ENCODE measurements at places on chromosomes 16 and 17.
A peak's percentile ranks its signal among the peaks of the same experiment; 100 is the strongest.

GRCh38 chr17:17742133-17742621 is 60.9 kb downstream of the RAI1 start:
- DNase-seq = no peak

GRCh38 chr16:72978212-72978611 is 69.7 kb downstream of the ZFHX3 start:
- no peak for DNase-seq

DNA sequence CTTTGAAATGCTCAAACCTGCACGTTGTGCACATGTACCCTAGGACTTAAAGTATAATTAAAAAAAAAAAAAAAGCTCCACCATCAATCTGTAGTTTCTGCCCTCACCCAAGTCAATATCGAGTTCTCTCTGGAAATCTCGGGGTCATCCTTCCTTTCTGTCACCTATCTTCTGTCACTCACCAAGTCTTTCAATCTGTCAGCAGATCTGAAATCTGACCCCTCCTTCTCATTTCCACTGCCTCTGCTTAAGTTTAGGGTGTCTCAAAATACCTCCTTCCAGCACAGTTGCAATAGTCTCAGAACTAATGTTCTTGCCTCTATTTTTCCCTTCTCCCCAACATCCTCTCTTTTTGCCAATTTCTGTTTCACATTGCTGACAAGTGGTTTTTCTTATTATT is 32.3 kb downstream of the FTO start:
- DNase-seq = no peak

DNA sequence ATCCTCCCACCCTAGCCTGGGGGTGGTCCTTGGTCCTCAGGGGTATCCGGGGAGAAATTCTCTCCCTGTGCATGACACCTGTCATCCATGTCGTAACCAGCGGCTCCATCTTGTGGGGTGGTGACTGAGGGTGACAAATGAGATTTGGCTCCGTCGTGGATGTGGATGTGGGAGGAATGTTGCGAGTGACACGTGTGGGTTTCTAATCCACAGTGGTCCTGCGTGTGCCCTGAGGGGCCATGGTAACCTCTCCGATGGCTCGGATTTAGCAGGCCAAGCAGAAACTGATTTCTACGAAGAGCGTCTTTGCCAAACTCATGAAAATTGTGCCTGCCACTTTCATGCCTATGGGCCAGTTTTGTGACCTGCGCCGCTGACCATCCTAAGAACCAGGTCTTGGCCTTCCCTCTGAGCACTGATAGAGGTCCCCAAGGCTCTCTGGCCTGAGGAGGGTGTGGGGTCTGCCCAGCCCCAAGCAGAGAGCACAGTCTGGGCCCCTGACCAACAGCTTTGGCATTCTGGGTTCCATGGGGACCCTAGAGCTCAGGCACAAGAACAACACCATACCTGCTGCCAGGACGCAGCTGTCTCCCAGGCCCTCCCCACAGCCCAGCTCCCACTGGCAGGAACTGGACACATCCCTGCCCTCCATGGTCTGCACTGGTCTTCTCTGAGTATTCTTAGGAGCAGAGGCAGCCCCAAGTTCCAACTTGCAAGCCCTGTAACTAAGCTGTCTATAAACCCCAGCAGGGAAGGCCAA is 79.0 kb downstream of the AMFR start:
- no peak for DNase-seq

DNA sequence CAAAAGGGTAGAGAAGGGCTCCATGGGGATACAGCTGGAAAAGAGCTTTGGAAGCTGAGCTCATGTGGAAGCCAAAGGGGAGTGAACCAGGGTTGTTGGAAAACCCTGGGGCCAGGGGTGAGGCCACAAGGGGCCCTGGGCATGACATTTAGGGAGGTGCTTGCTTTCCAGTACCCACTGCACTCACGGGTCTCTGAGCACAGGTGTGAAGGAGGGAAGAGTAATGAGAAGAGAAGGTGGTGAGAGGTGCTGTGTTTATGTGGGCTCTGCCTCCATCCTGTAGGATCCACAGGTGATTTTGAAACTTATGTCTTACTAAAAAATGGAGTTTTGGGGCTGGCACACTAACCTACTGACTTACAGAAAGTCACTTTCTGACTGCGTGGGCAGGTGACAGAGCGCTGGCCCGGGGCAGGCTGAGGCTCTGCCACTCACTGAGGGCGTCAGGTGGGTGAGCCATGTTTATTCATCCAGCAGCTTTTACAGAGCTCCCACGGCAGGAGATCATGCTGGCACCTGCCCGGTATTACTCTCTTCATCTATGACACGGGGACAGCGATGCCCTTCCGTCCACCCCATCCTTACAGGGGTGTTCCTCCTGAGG is 18.9 kb downstream of the KSR1 start:
- DNase-seq = no peak

GRCh38 chr17:19457830-19458271 is 46.8 kb downstream of the RNF112 start:
- DNase-seq = no peak

- DNase-seq = no peak
Measured at GRCh38 chr16:68105611-68106010, 20.4 kb downstream of the NFATC3 start.

GRCh38 chr17:16483021-16483645 is 8.9 kb downstream of the LRRC75A start:
- DNase-seq = no peak

- DNase-seq = no peak
Measured at GRCh38 chr16:80652441-80652840, 111.6 kb downstream of the DYNLRB2 start.

GRCh38 chr16:50834701-50835100 is 92.8 kb downstream of the CYLD start:
- DNase-seq = no peak

DNA sequence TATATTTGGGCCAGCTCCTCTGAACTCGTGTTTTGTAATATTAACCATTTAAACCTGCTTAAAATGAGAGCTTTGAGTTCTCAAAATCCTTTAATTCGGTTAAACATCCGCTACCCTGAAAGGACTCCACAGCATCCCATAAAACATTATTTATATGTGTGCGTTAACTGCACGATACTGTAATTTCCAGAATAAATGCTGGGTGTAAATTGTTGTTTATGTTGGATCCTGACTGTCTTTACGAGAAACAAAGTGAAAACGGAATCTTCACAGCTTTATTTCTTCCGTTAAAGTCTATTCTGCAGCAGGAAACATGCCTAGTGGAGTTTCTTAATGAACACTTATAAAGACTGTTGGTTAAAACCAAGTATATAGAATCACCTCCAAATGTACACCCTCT is 143.4 kb downstream of the SNX11 start:
- DNase-seq = no peak

GRCh38 chr17:80473701-80474100 is 2.7 kb downstream of the NPTX1 start:
- no peak for DNase-seq

DNA sequence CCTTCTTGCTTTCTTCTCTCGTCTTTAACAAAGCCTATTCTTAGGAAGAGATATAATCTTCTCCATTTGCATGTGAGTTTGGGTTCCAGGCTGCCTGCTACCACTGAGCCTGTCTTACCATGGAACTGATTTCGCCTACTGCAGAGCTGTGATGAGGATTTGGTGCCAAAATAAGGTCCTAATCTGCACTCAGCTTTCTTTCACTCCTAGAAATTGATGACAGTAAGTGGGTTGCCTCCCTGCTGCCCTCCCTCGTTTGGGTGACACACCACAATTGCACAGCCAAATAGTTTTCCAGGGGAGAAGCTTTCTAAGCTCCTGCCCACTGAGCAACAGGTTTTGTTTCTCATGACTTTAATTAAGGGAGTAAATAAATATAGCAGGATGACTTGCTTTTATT is 25.1 kb upstream of the ASIC2 start:
- no peak for DNase-seq

GRCh38 chr17:66776999-66777688 is 57.8 kb upstream of the CACNG5 start:
- no peak for DNase-seq

- no peak for DNase-seq
Measured at GRCh38 chr17:63430223-63430622, 15.9 kb downstream of the CYB561 start.

GRCh38 chr16:87541872-87542234 is 49.0 kb upstream of the ZCCHC14 start:
- no peak for DNase-seq

GRCh38 chr17:29043539-29044145 is 701 bp downstream of the PIPOX start:
- no peak for DNase-seq

DNA sequence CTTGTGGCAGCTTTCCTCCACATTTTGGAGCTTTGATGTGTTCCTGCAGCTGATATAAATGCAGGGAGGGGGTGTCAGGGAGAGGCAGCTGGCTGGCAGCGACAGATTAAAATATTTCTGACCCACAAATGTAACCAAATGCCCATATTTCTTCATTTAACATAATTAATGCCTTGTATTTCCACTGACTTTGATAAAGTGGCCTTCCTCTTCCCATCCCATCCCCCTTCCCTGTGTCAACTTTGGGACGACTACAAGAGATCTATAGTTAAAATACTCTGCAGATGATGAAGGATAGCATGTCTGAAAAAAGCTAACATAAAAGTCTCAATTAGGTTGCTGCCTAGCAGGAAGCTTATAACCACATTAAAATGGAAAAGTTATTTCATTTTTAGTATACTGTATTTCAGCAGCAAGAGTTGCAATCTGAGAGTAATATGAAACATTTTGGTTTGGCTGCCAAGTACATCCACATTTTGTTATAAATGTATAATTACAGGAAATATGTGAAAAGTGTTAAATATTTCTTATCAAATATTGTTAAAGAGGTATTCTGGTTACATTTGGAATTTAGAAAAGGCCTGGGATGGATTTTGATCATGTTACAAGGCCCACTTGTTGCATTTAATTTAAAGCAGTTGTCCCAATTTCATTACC is 238.7 kb upstream of the TBX2 start:
- DNase-seq = no peak

- no peak for DNase-seq
Measured at GRCh38 chr16:79452671-79453070, 147.9 kb downstream of the MAF start.

DNA sequence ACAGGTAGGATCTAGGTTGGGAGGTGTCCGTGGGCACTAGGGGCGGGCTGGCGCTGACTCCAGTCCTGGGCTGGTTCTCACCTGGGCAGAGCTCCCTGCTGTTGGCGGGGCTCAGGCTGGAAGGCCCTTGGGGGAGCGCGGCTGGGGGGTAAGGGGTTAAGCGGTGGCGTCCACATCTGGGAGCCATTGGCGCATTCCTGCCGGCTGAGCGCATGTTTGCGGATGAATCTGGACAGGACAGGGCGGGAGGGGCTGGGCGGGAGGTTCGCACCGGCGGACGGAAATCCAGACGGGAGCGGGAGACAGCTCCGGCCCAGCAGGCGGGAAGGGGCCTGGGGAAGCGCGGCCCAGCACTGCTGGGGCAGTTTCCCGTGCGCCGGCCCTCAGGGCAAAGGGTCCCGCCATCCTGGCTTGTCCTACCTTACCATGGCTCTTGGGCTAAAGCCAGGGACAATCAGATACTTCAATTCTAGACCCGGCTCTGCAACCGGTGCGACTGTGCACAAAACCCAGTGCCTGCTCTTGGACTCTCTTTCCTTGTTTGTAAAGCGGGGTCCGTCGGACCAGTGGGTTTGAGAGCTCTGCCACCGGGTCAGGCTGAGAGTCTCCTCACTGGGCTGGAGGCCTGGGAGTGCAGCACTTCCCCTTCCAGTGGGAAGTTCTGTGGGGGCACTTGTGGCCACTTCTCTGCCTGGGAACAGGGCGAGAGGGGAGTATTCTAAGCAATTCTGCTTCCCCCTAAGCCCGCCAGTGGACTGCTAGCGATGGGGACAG is 7.8 kb downstream of the RARA start:
- no peak for DNase-seq

DNA sequence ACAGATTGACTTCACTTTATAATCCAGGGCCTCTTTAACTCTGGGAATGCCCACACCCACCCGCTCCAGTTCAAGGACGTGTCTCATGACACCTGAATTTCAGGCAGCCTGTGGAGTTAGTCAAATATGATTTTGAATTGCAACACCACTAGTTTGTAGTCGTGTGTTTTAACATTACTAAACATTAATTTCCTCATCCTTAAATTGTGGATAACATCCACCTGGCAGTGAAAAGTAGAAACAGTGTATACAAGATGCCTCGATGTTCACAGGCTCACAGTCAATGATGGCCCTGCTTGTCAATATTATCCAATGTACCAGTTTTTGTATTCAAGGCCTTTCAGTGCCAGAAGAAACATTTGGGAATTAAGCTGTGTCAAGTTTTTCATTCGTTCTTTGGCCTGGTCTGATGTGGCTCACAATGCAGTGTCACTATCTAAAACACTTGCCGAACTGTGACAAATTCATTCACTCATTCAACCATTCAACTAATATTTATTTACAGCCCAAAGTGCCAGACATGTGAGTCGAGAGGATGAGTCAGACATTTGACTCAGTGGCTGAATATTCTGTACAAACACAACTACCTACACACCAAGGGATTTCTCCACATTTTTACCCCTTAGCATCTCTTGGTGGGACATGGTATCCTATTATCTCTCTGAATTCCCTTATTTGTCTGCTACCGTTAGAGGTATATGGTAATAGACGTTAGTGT is 1.4 kb downstream of the MEIOB start:
- peak; percentile 52 for DNase-seq

DNA sequence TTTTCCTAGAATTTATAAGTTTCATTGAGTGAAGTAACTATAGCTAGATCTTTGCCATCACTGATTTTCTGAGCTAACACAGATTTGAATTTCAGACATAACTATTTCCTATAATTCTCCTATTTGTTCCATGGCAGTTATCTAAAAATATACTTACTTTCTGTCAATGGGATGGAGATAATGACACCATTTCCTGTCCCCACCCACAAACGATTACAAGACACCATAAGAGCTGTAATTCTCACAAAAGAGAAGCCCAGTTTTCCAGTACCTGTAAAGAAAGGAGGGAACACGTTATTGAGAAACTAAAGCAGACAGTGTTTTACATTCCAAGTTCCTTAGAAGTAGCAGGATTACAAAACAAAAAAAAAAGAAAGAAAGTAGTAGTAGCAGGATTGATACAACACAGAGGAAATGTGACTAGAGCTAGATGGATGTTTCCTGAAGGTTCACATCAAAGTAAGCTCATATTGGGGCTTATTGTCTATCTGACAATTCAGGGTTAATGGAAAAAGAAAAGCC is 110.9 kb upstream of the TOB1 start:
- no peak for DNase-seq

DNA sequence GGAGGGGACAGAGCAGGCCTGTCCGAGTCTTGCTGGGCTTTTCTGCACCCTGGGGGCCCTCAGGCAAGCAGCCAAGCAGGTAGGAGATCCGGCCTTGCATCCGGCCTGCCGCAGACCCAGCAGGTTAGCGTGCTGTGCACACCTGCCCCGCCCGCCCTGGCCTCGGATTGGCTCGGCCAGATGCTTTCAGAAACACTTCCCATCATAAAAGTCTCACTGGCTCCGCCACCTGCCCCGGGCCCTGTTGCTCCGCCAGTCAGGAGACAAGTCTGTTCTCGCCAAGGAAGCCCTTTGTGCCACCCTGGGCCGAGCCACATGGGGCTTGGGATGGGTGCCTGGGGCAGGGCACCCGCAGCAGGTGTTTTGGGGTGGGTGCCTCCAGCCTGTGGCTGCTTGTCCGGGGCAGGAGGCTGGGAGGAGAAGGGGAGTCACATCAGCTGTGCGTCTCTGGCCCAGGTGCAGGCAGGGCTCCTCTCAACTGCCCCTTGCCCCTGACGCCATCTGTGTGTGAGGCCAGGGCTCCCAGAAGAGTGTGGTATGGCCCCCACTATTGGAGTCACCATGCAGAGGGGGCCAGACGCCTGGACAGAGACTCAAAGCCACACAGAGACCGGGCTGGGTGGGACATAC is 228.2 kb upstream of the GSE1 start:
- no peak for DNase-seq

GRCh38 chr17:65684631-65685030 is 123.2 kb upstream of the AXIN2 start:
- no peak for DNase-seq

GRCh38 chr17:17533901-17534441 is 37.8 kb upstream of the RASD1 start:
- DNase-seq = no peak

Data from HS-5 (cell line).